ENCODE measurements at places on chromosomes 3 and 15. TPM values are rescaled to one million over a fixed set of nuclear protein-coding genes. Genes with fewer than 3 reads are reported as not detected.

- DNase-seq, result no peak
Observed at GRCh38 chr3:84783281-84783680, 175.5 kb upstream of the CADM2 start.

SEMA6D gene
- 3.6 TPM for total RNA-seq

PATL2 gene
- total RNA-seq, result 1.0 TPM

- DNase-seq, result peak; percentile 57
Observed at GRCh38 chr15:29087521-29088285, 181.9 kb downstream of the NSMCE3 start.

Data from posterior vena cava (tissue), 2 donors.